Stimulated activated memory B cell treated with anti-CD40 and anti-IgM and Interleukin-4, amounts not matched to agents 10 μg/mL and 1 μg/mL and 100 μg/mL, for 72 hours (primary cell): ENCODE measurements at places on chromosomes 6 and 20.

- no peak for ATAC-seq
Measured at GRCh38 chr6:52994031-52994838, 849 bp downstream of the GSTA4 start.

- ATAC-seq: no peak
Measured at GRCh38 chr20:38764567-38765318, 16.5 kb downstream of the ACTR5 start.

DNA sequence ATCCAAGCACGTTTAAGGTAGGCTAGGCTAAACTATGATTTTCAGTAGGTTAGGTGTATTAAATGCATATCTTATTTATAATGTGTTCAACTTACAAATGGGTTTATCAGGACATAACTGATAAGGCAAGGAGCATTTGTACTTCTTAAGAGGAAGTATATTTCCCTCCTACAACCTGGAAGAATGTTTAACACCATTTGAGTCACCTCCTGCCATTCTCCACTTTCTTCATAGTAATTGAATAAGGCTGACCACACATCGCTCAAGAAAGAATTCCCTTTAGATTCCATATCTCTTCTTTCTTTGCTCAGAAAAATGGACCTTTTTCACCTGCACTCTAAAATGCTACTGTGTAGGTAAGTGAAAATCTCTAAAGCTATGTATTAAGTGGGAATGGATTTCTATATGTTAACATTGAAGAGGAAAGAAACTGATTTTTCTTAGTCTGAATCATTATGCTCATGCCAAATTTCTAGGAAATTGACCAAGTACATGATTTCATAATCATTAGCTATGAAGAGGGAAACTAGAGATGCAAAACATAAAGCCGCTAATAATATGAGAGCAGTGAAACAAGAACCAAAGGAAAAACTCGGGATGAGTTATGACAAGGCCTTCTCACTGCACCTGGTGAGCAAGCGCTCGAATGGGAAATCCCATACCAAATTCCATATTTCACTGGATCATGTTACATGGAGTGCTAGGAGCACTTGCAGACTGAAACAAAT lies 210.4 kb downstream of the ALDH8A1 start:
- no peak for ATAC-seq

GRCh38 chr6:23584134-23584763 lies 541.8 kb upstream of the NRSN1 start:
- no peak for ATAC-seq

GRCh38 chr6:122207794-122208193 lies 191.7 kb upstream of the HSF2 start:
- no peak for ATAC-seq

DNA sequence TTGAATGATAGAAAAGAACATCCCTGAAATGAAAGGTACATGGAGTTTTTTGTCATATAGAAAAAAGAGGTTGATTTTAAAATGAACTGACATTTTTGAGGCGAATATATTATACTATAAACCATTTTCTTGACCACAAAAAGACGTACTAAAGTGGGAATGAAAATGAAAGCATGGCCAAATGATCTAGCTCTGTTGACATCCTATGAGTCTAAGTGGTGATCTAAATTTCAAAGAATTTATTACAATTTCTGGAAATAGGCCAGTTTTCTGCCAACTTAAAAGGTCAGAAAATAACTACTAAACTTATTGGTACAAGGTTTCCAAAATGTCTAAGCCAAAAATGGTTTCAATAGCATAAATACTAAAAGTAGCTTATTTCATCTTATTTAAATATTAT lies 536.8 kb downstream of the EYS start:
- no peak for ATAC-seq

- no peak for ATAC-seq
Measured at GRCh38 chr6:169782966-169783365, 31.5 kb downstream of the ERMARD start.

- no peak for ATAC-seq
Measured at GRCh38 chr6:154824076-154824475, 90.9 kb downstream of the SCAF8 start.
